Activated T-helper 2 cell treated with anti-CD3 and anti-CD28 coated beads, Interferon-gamma antibody, Interleukin-2, Interleukin-4, amounts not matched to agents 10 μg/mL and 5 μg/mL and 100 μg/mL, durations not matched to agents 14 hours and 24 hours and 36 hours (primary cell): ENCODE measurements at places on chromosomes 2 and 18. TPM values are rescaled to one million over a fixed set of nuclear protein-coding genes. Genes with fewer than 3 reads are reported as not detected.

Gene SLC19A3
- not detected in 2 replicates for total RNA-seq

DNA sequence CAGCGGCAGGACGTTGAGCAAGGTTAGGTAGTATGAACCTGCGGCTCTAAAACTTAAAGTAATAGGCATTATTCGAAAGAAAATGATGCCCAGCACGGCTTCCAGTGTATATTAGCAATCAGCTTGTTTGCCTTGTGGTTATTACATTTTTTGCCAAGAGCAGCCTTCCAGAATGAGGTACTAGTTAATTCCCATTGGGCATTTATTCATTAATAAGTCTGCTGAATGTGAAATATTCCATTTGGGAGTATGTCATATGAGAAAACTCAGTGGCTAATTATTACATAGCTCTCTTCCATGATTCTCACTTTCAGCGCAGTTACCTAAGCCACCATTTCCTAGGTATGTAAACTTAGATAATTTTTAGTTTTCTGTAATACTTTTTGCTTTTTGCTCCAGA, 12.9 kb downstream of the CRIM1 start:
- no peak for DNase-seq

- DNase-seq = no peak
Observed at GRCh38 chr18:74420481-74420880, 36.6 kb downstream of the DIPK1C start.

DNA sequence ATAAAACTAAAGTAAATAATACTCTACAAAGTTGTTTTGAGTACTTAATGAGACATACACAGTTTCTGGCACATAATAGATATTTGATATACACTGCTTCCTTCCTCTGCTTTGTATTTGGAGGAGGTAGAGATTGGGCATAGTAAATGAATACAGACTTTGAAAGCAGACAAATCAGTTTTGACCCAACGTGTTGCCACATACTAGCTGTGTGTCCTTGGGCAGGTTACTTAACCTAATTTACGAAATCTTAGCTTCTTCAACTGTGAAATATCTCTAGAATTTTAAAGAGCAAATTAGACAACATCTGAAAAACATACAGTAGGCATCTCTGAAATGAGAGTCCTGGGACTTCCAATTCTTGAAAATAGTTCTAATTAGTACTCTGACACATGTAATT, 425.4 kb downstream of the TGIF1 start:
- DNase-seq = no peak

- DNase-seq = no peak
Observed at GRCh38 chr2:72744049-72744448, 81.8 kb downstream of the EXOC6B start.

- no peak for DNase-seq
Observed at GRCh38 chr18:9366126-9366714, 31.6 kb downstream of the TWSG1 start.

GRCh38 chr2:240147382-240147781, 6.9 kb upstream of the OTOS start:
- no peak for DNase-seq

Gene TBR1
- 0.02 TPM in 1 of 2 replicates, not detected in the other for total RNA-seq

DNA sequence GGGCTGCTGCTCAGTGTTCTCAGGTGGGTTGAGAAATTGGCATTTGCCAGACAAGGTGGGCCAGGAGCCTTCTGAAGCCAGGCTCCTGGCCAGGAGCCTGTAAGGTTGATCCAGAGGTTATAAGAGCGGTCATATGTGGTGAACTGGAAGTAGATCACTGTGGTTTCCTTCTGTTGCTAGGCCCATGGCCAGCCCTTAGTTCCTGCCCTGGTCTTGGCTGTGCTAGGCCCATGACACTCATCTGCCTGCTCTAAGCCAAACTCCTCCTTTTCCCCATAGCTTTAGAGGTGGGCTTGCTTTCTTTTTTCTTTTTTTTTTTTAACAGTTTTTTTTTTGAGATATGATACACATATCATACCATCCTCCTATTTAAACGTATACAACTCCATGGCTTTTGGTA, 5.0 kb upstream of the MGAT5 start:
- no peak for DNase-seq

DNA sequence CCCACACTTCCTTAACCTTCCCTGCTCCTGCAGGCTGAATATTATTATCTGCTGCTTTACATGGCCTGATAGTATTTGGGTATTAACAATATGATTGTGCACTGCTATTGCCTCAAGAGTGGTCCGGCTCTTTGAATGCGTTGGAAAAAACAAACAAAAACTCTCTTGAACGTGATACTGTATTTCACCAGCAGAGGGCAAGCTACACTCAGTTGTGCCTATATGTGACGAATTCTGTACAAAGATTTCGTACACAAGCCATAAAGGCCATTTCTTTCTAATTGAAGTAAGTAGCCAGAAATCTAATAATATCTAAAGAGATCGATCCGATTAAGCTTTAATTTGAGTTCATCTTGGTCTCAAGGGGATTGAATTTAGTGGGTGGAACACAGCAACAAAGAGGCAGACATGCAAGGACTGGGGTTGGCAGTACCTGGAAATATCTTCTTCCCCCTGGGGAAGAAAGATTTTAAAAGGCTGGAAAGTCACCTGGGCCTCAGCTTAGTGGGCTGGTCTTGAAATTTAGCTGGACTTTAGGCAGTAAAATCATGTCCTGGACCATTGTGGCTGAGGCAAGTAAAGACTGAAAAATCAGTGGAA, 49.3 kb upstream of the RAB6D start:
- DNase-seq = no peak

GRCh38 chr2:77578354-77578753, 56.2 kb upstream of the LRRTM4 start:
- no peak for DNase-seq

GRCh38 chr2:86150502-86150901, 44.5 kb downstream of the PTCD3 start:
- no peak for DNase-seq

- DNase-seq = no peak
Observed at GRCh38 chr2:84686783-84687476, 170.6 kb downstream of the DNAH6 start.

Gene SLC35F6
- total RNA-seq = 11.1 and 11.8 TPM in 2 replicates

DNA sequence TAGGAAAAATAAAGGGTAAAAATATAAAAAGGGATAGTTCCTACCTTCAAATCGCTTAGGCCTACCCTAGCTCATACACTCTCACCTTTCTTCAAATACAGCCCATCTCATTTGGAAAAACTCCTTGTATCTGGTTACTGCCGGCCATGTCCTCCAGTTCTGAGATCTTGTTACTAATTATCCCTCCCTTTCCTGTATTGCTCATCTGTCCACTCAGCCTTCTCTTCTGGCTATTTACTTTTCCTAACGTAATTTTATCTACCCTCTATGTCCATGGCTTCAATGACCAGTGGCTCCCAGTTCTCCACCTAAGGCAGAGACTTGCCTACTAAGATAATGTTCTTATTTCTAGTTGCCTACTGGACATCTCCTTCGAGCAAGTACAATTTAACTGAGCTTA, 342.9 kb upstream of the ACVR2A start:
- no peak for DNase-seq

Gene CYTIP
- 199 and 206 TPM in 2 replicates for total RNA-seq

Gene ACYP2
- 4.3 and 6.5 TPM in 2 replicates for total RNA-seq

DNA sequence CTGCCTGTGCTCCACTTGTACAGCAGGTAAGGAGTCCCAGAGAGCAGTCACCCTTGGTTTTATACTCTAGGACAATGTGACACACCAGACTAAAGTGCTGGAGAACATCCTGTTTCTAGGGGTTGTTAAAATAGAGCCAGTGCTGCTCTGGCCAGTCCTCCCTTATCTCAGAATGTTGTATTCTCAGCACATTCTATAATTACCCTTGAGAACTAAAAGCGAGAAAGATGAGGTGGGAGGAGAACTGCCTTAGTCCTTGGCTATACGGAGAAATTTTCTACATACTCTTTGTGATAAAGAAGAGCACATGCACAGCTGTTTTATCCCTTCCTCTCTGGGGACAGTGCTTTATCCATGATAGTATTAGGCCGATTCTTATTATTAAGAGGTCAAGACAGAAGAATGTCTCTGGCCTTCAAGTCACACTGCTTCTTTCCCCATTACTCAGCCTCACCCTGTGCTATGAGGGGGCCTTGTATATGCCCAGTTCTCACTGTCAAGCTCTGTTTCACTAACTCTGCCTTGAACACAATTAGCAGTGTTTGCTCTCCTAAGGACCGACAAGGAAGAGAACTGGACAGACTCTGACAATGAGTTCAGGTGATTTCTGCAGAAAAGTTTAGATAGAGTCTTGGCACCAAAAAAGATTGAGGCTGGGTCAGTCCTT, 385.8 kb downstream of the TRIB2 start:
- DNase-seq = no peak

- DNase-seq = no peak
Observed at GRCh38 chr18:23938043-23938756, 76.4 kb upstream of the TTC39C start.

GRCh38 chr2:206989311-206989710, 50.0 kb downstream of the CPO start:
- no peak for DNase-seq

DNA sequence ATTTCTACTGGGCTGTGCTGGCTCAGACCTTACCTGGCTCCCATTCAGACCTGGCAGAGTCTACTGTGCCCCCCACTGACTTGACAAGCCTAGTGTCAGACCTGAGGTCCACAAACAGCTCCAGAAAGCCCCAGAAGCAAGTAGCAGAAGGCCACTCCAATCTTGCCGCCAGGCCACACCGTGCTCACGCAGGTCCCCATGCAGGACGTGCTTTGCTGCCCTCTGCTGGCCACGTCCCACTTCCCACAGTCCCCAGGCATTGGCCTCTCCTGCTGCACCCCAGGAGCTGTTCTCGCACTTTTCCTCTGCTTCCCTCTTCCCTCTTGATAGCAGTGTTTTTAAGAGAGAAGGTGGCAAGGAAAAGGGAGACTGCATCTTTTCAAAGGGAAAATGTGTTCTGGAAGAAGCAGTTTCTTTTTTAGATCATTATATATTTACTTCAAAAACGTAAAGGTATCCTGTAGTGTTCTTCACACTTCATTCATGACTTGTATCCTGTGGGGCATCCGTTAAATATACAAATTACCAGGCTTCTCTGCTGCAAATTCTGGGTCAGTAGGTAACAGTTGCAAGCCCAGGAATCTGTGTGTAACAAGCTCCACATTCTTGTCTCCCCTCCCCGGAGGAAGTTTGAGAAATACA, 81.4 kb upstream of the PAPOLG start:
- DNase-seq = peak; percentile 58

DNA sequence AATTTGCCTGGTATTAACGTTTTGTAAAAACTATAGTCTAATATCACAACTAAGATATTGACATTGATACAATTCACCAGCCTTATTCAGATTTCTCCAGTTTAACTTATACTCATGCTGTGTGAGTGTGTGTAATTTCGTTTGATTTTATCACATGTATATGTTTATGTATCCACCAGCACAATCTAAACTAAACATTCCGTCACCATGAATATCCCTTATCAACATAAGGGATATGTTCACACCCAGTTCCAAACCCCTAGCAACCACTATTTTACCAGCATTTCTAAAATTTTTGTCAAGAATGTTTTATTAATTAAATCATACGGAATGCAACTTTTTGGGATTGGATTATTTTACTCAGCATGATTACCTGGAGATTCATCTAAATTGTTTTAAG, 450.3 kb downstream of the FBXO15 start:
- no peak for DNase-seq

GRCh38 chr2:105272176-105272575, 30.6 kb downstream of the GPR45 start:
- no peak for DNase-seq

GRCh38 chr2:175234650-175235049, 53.1 kb upstream of the ATP5MC3 start:
- no peak for DNase-seq

Gene ACSL3
- 72.5 and 74.0 TPM in 2 replicates for total RNA-seq

Gene XDH
- total RNA-seq = not detected in 2 replicates

Gene TXNL1
- total RNA-seq = 95.1 and 96.3 TPM in 2 replicates

GRCh38 chr2:74526649-74527230, 709 bp upstream of the DQX1 start:
- DNase-seq = no peak

DNA sequence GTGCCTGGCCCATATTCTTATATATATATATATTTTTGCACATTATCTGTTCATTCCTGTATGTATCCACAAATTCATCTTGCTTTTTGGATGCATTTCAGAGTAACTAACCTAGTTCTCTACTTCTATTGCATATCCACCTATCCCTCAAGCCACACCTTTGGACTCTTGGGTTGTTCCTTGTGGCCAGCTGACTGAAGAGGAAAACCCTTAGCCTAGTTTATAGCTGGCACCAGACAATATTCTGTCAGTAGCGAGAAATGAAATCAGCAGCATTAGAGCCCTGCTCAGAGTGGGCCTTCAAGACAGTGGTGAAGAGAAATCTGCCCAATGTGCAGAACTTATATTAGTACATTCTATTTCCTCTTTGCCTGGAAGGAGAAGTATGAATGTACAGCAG, 19.6 kb upstream of the ALMS1 start:
- DNase-seq = no peak

DNA sequence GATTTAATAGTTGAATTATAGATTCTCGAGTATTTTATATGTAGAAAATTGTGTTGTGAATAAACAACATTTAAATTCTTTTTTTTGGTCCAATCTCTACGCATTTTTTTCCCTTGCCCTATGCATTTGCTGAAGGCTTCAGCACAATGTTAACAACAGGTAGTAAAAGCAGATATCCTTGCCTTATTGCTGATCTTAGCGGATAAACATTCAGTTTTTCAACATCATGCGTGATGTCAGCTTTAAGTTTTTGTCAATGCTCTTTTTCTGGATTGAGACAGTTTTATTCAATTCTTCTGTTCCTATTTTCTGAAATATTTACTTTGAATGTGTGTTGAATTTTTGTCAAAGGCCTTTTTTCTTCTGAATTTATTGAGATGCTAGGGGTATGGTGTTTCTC, 11.6 kb upstream of the OR6B3 start:
- DNase-seq = no peak

DNA sequence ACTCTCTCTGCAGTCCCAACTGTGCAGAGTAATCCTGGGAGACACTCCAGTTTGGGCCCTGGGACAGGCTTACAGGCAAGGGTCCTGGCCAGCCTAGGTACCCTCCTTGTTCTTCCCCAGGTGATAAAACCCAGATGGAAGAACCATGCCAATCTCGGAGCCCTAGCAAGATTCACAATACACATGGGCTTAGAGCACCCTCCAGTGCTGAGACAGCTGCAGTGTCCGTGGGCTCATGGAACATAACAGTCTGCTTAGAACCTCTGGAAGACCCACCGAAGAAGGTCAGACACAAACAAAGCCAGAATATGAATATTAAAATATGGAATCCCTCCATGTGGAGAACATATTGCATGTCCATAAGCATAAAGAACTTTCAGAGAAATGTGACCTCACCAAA, 568.1 kb downstream of the KCNJ3 start:
- DNase-seq = no peak

GRCh38 chr2:161008311-161008710, 151.9 kb upstream of the TANK start:
- no peak for DNase-seq
